ENCODE measurements at places on chromosomes 2 and 18. TPM values are rescaled to one million over a fixed set of nuclear protein-coding genes. Genes with fewer than 3 reads are reported as not detected.

GRCh38 chr18:40274618-40275196 is 1680.3 kb upstream of the PIK3C3 start:
- H3K27me3 ChIP-seq: no peaks in the 10 kb centered on the region
- H3K4me3 ChIP-seq: no peak overlapping the region
- no peaks in the 10 kb centered on the region for H3K36me3 ChIP-seq

The CCDC141 gene
- 3.8 TPM for polyA plus RNA-seq

- no peaks in the 10 kb centered on the region for H3K4me1 ChIP-seq
- H3K27me3 ChIP-seq: no peaks in the 10 kb centered on the region
- H3K27ac ChIP-seq: no peak overlapping the region
- no peak for DNase-seq
- no peaks in the 10 kb centered on the region for H3K36me3 ChIP-seq
- no peak overlapping the region for H3K4me3 ChIP-seq
These were observed 49.0 kb downstream of the KYNU start for GRCh38 chr2:142926445-142926844.

The NEB gene
- 0.75 TPM for polyA plus RNA-seq

- H3K4me1 ChIP-seq: peaks cover 17% of the 10 kb centered on the region
- peak overlapping the region; percentile 99 for H3K4me3 ChIP-seq
- H3K27ac ChIP-seq: peak overlapping the region; percentile 94
- DNase-seq: peak; percentile 65
- no peaks in the 10 kb centered on the region for H3K36me3 ChIP-seq
These were observed 874 bp downstream of the WDR43 start for GRCh38 chr2:28895189-28895893.

DNA sequence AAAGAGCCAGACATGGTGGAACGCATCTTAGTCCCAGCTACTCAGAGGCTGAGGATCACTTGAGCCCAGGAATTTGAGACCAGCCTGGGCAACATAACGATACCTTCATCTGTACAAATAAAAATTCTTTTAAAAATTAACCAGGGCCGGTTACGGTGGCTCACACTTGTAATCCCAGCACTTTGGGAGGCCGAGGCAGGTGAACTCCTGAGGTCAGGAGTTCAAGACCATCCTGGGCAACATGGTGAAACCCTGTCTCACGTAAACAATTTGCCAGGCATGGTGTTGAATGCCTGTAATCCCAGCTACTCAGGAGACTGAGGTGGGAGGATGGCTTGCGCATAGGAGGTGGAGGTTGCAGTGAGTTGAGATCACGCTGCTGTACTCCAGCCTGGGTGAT is 25.8 kb upstream of the KCNG3 start:
- H3K4me3 ChIP-seq: no peak overlapping the region
- H3K4me1 ChIP-seq: no peaks in the 10 kb centered on the region
- DNase-seq: no peak

DNA sequence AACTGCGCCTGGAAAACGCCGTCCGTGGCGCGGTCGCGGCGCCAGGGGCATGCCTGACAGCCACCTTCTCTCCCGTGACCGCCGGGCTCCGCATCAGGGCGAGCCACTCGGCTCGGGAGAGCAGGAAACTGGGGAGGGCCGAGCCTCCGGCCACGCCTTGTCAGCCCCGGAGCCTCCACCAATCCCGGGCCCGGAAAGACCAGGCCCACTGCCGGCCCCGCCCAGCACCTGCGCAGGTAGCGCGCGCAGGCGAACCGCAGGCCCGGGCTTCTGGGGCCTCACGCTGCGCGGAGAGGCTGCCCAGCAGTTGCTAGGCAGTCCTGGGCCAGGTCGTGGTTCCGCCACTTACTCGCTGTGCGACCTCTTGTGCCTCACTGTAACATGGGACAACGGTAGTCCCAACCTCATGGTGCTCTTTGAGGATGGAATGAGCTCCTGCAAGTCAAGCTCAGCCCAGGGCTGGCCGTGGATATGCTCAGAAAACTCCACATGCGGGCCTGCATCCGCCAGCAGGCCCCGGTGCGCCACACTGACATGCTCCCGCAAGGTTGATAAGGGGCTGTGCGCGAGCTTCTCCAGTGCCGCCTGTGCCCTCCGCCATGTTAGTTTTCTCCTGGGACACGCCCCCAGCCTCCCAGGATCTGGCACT is 97.1 kb downstream of the INHBB start:
- peaks cover 10% of the 10 kb centered on the region for H3K4me1 ChIP-seq
- peak overlapping the region; percentile 59 for H3K27ac ChIP-seq
- H3K4me3 ChIP-seq: peak overlapping the region; percentile 31
- no peaks in the 10 kb centered on the region for H3K36me3 ChIP-seq
- peak; percentile 92 for DNase-seq
- H3K27me3 ChIP-seq: peaks cover 29% of the 10 kb centered on the region

GRCh38 chr2:198285216-198285615 is 480.8 kb downstream of the PLCL1 start:
- peaks cover 3% of the 10 kb centered on the region for H3K27me3 ChIP-seq
- H3K36me3 ChIP-seq: no peaks in the 10 kb centered on the region
- DNase-seq: no peak
- no peak overlapping the region for H3K4me3 ChIP-seq
- no peak overlapping the region for H3K27ac ChIP-seq

The GNLY gene
- not detected for polyA plus RNA-seq

DNA sequence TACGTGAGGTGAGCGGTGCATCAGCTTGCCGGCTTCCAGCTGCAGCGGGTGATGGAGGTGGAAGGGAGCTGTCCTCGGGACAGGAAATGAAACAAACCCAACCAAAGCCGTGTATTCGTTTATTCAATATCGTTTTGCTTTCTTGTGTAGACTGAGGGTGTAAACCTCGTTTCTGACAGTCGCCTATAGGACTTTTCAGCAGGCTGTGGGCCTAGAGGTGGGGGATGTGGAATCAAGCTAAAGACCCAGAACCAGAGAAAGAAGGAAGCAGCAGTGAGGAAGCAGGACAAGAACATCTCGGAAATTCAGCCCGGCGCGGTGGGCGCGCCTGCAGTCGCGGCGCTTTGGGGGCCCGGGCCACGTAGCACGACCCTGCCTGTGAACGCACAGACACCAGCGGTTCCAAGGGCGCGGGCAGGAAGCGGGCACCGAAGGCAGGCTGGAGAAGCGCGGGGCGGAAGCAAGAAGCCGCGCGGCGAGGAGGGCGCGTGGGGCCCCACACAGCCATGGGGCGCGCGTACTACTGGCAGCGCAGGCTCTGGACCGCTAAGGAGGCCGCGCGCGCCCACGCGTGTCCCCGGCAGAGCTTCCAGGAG is 755 bp upstream of the ATP9B start:
- peak overlapping the region; percentile 82 for H3K27ac ChIP-seq
- H3K4me3 ChIP-seq: no peak overlapping the region
- DNase-seq: no peak
- no peaks in the 10 kb centered on the region for H3K36me3 ChIP-seq
- H3K27me3 ChIP-seq: no peaks in the 10 kb centered on the region
- peaks cover 11% of the 10 kb centered on the region for H3K4me1 ChIP-seq

GRCh38 chr2:42030829-42031228 is 17.0 kb upstream of the PKDCC start:
- H3K4me3 ChIP-seq: no peak overlapping the region
- H3K27me3 ChIP-seq: no peaks in the 10 kb centered on the region
- no peaks in the 10 kb centered on the region for H3K36me3 ChIP-seq
- H3K4me1 ChIP-seq: peaks cover 11% of the 10 kb centered on the region

DNA sequence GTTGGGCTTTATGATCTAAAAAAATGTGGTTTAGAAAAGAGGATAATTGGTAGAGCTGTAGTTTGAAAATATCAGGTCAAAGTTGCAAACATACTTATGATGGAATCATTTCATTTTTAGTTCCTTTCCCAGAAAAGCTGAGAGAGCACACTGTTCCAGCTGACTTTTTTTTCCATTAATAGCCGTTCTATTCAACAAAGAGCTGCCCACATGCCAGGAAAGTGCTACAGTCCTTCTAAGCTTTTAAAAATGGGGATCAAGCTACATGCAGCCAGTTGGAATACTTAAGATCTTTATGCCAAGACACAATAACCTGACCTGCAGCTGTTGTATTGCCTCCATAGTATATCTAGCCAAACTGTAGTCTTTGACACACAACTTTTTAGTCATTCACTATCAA is 111.5 kb downstream of the GALNT3 start:
- no peak for DNase-seq
- no peaks in the 10 kb centered on the region for H3K36me3 ChIP-seq
- no peak overlapping the region for H3K27ac ChIP-seq
- H3K27me3 ChIP-seq: no peaks in the 10 kb centered on the region
- H3K4me1 ChIP-seq: no peaks in the 10 kb centered on the region
- no peak overlapping the region for H3K4me3 ChIP-seq

DNA sequence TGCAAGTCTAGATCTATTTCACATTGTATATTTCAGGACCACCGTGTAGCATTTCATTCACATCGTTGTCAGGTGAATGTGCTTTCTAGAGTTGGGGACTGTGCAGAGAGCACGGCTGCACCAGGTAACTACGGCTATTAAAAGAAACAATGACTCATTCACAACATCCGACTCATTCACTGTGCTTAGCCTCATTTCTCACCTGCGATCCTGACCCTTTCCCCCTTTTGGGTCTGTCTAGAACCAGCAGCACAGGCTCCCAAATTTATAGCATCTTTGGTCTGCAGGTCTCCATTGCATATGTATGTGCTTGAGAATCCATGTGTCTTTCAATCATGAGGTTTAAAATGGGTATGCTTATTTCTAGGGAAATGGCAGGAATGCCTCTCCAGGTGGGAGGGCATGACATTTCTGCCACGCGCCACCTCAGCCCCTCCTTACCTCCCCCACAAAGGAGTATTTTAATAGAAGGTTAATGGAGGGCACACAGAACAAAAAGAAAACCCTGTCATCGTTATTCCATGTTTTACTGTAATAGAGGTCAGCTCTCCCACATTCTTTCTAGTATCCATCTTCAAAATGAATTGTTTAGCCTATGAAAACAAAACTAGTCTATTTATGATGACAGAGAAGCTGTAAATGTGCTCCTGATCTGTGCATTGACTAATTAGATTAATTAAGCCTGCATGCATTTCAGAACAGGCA is 246.7 kb upstream of the EPHA4 start:
- H3K36me3 ChIP-seq: no peaks in the 10 kb centered on the region
- no peaks in the 10 kb centered on the region for H3K4me1 ChIP-seq
- no peak overlapping the region for H3K27ac ChIP-seq
- peak; percentile 19 for DNase-seq

The ADCYAP1 gene
- 0.40 TPM for polyA plus RNA-seq
